Thoracic aorta endothelial cell (primary cell): ENCODE measurements at places on chromosomes 12 and 14. TPM values are rescaled to one million over a fixed set of nuclear protein-coding genes. Genes with fewer than 3 reads are reported as not detected.

CLEC4C gene
- total RNA-seq, result not detected in 2 replicates

DDX55 gene
- 30.0 and 33.9 TPM in 2 replicates for total RNA-seq

KLHDC2 gene
- 42.1 and 43.0 TPM in 2 replicates for total RNA-seq

DCAF11 gene
- 35.8 and 36.3 TPM in 2 replicates for total RNA-seq

CATSPERB gene
- total RNA-seq, result not detected in 2 replicates

C14orf180 gene
- not detected in 2 replicates for total RNA-seq

FZD10 gene
- not detected in 2 replicates for total RNA-seq

ASB8 gene
- 25.1 and 25.4 TPM in 2 replicates for total RNA-seq

ERBB3 gene
- 0.43 TPM in 1 of 2 replicates, not detected in the other for total RNA-seq

LRRIQ1 gene
- total RNA-seq, result 0.27 and 0.72 TPM in 2 replicates

KRT71 gene
- total RNA-seq, result not detected in 2 replicates

PFDN5 gene
- 237 and 315 TPM in 2 replicates for total RNA-seq
